Globus pallidus (tissue), 1 donor: ENCODE measurements at places on chromosomes 16 and 17.

DNA sequence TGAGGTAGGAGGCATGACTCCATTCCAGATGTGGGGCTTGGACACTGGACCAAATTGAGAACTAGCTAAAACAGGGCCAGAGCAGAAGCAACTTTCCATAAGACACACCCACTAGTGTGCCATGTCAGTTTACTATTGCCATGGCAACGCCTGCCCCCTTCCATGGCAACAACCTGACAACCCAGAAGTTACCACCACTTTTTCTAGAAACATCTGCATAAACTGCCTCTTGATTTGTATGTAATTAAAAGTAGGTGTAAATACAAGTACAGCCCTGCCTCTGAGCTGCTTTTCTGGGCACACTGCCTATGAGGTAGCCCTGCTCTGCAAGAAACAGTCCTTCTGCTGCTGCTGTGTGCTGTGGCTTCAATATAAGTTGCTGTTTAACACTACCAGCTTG is 19.5 kb upstream of the SCNN1B start:
- no peak for DNase-seq

DNA sequence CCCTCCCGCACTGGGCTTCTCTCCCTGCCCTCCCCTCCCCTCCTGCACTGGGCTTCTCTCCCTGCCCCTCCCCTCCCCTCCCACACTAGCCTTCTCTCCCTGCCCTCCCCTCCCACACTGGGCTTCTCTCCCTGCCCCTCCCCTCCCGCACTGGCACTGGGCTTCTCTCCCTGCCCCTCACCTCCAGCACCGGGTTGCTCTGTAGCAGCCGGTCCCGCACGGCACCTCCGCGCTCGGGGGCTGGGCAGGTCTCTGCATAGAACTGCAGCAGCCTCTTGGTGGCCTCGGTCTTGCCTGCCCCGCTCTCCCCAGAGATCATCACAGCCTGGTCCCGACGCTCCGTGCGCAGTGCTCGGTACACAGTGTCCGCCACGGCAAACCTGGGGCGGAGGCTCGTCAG is 9.8 kb downstream of the MYO1C start:
- DNase-seq = no peak

GRCh38 chr17:75791254-75791653 is 6.6 kb downstream of the UNK start:
- no peak for DNase-seq

DNA sequence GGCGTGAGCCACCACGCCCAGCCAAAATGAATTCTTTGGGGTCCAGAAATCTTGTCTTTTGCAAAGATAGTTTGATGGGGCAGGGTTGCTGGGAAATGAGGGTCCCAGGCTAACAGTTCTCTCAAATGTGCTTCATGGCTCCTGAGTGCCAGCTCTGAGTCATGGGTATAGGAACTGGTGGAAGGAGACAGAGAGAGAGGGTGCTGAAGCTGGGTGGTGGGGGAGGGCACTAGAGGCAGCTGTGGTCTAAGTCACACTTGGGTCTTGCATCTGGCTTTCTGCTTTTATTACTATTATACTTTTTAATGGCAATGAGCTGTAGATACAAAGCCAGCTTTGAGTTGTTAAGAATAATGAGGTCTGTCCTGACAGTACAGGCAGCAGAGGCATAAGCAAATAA is 54.6 kb downstream of the PRKCA start:
- DNase-seq = no peak

GRCh38 chr17:5499476-5500231 is 13.3 kb downstream of the MIS12 start:
- DNase-seq = peak; percentile 27

GRCh38 chr17:12955521-12955920 is 62.3 kb downstream of the ELAC2 start:
- no peak for DNase-seq

DNA sequence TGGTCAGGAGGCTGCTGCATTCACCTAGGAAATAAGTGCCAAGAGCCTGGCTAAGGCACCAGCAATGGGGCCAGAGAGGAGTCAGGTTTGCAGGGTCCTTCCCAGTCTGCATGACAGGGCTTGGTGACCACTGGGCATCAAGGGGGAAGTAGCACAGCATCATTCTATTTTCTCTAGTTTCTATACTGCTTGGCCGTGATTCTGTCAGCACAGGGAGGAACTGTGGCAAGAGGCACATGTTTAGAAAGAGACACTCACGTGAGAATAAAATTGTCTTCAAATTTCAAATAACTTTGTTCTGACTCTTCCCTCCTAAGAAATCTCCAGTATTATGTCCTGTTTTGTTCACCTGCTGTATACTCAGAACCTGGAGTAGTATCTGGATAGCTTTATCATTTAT is 37.8 kb downstream of the ERN1 start:
- no peak for DNase-seq

DNA sequence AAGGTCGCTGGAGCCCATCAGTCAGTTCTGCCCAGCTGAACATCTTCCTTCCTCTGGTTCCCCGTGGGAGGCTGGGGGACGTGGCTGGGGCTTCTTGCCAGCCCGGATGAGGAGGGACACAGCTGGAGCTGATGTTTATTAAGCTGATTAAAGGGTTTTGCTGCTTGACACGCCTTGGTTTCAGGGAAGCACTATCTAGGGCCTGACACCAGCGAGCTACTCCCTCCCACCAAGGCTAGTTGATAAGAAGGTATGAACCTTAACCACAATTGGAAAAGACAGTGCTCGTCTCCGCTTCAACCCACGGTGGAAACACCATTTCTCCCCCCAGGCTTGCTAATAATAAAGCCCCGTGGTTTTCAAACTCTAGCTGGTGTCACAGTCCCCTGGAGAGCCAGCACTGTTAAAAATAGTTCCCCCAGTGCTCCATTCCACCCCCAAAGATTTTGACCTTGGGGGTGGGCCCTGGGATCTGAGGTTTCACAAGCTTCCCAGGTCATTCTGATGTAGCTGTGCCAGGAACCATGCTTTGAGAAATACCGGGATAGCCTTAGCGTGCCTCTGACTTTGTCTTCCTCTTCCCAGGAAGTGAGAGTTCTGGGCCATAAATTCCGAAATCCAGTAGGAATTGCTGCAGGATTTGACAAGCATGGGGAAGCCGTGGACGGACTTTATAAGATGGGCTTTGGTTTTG is 5.5 kb downstream of the DHODH start:
- DNase-seq = no peak

- no peak for DNase-seq
These were observed 446.0 kb upstream of the GOT2 start for GRCh38 chr16:59180083-59180476.

- DNase-seq = no peak
These were observed 12.2 kb downstream of the NOD2 start for GRCh38 chr16:50705436-50706110.
